ENCODE measurements at places on chromosomes 11 and 22.

DNA sequence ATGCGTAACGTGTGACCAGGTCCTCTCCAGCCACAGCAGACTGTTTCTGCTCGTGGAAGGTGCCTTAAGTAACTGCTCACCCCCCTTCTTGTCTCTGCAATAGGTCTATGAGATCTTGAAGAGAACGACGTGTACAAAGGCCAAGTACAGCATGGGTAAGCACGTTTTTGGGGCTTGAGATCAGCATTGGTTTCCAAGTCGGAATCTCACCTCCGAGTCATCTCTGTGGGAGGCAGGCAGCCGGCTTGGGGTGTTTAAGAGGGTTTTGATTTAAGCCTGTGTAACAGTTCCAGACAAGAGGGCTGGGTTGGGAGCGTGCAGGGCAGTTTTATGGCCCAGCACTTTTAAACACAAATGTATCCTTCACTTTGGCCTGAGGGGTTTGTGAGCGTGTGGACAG lies 30.1 kb downstream of the ANO1 start:
- DNase-seq: no peak

- DNase-seq: no peak
Measured at GRCh38 chr11:12195768-12196167, 85.4 kb downstream of the MICAL2 start.

- DNase-seq: no peak
Measured at GRCh38 chr11:118892514-118892913, 8.8 kb downstream of the CXCR5 start.

DNA sequence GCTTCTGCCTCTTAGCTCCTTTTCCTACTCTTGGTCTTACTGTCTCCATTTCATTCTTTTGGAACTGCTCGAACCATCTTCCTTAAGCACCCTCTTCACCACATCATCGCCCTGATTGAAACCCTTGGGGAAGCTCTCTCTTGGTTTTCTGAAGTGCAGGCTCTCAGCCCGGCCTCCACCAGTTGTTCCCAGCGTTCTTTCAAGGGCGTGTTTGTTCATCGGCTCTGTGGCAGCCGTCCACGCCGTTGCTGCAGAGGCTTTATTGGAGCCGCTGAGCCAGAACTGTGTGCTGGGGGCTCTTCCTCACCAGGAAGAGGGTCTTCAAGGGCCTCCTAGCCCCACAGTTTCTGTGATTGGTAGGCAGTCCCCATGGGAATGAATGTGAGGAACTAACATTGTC lies 214.1 kb downstream of the TBC1D22A start:
- DNase-seq: no peak

GRCh38 chr11:47185305-47186075 lies 744 bp downstream of the PACSIN3 start:
- DNase-seq: peak; percentile 80

GRCh38 chr11:12802418-12803085 lies 128.3 kb downstream of the TEAD1 start:
- peak; percentile 92 for DNase-seq

DNA sequence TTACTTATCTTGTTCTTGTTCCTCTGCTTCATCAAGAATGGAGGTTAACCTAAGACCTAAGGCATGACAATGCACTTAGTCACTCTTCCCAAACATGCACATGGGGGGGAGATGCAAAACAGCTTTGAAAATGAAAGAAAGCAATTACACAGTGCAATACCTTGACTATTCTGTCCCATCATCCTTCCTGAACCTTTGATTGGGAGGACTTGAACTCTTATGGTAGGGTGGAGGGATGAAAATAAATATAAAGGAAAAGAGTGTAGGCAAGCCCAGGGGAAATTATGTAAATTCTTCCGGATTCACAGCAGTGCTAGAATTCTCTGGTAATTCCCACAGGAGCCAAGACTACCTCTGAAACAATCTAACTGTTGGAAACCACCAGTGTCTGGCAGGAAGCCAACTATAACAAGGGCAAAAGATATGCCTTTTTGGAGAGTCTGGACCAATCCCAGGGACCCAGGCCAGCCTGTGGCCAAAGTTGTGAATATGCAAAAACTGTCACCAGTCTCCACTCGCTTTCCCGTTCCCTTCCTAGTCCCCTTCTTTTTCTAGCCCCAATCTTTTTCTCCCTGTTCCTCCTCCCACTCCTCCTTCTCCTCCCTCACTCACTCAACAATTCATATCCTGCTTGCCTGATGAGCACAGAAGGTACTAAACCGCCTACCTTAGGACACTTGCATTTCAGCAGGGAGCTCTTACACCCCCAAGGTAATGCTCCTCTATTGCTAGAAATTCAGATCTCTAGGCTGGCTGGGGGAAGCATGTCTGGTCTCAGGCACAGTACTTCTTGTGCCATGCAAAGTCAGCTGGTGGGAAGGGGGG lies 2.5 kb upstream of the RCN1 start:
- DNase-seq: peak; percentile 62

- peak; percentile 33 for DNase-seq
Measured at GRCh38 chr22:31604137-31604705, 57.8 kb downstream of the PISD start.

DNA sequence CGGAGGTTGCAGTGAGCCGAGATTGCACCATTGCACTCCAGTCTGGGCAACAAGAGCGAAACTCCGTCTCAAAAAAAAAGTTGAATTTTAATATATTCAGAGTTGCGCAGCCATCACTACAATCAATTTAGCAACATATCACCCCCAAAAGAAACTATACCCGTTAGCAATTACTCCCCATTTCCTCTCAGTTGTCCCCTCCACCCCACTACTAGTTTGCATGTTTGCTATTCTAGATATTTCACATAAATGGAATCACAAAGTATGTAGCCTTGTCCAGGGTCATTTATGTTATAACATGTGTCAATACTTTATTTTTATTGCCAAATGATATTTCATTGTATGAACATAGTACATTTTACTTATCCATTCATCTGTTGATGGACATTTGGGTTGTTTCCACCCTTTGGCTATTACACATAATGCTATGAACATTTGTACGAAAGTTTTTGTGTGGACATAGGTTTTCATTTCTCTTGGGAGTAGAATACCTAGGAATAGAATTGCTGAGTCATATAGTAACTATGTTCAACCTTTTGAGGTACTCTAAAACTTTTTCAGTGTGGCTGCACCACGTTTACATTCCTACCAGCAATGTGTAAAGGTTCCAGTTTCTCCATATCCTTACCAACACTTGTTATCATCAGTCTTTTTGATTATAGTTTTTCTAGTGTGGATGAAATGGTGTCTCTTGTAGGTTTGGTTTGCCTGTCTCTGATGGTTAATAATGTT lies 2.2 kb downstream of the ZNF143 start:
- DNase-seq: no peak

- DNase-seq: no peak
Measured at GRCh38 chr11:133720951-133721350, 124.4 kb downstream of the SPATA19 start.

GRCh38 chr22:44804327-44804726 lies 52.0 kb downstream of the ARHGAP8 start:
- no peak for DNase-seq

- peak; percentile 36 for DNase-seq
Measured at GRCh38 chr11:96167203-96167758, 175.7 kb downstream of the MAML2 start.

GRCh38 chr11:79458709-79459108 lies 17.9 kb upstream of the TENM4 start:
- DNase-seq: no peak

DNA sequence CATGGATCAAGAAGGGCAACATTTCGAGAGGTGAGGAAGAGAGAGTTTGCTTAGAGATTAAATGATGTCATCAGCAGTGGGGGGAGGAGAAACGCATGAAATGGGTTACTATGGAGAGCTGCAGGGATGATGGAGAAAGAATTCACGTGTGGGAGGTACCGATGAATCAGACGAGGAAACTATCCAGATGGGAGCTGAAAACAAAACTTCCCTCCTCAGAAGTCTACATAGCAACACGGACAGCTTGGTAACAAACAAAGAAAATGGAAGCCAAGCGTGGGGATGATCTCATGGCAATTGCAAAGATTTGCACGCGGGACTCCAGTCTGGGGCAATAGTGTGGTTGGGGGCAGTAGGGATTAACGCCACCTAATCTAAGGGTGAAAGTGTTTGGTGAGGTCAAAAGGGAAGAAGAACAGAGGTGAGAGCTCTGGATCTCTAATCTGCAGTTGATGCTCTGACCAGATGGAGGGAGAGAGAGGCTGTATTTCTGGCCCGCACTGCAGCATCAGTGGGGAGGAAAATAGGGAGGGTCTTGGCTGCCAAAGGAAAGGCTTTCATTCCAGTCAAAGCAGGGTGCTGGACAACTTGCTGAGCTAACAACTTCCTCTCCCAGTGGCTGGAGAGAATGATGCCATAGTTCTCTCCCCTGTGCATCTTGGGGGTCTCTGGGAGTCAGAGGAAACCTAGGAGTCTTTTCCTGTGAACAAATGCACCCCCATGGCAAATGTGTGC lies 43.4 kb upstream of the CSNK2A3 start:
- DNase-seq: no peak

GRCh38 chr11:7573193-7573557 lies 59.4 kb downstream of the PPFIBP2 start:
- no peak for DNase-seq

- no peak for DNase-seq
Measured at GRCh38 chr11:110431051-110431672, 1.4 kb downstream of the FDX1 start.

DNA sequence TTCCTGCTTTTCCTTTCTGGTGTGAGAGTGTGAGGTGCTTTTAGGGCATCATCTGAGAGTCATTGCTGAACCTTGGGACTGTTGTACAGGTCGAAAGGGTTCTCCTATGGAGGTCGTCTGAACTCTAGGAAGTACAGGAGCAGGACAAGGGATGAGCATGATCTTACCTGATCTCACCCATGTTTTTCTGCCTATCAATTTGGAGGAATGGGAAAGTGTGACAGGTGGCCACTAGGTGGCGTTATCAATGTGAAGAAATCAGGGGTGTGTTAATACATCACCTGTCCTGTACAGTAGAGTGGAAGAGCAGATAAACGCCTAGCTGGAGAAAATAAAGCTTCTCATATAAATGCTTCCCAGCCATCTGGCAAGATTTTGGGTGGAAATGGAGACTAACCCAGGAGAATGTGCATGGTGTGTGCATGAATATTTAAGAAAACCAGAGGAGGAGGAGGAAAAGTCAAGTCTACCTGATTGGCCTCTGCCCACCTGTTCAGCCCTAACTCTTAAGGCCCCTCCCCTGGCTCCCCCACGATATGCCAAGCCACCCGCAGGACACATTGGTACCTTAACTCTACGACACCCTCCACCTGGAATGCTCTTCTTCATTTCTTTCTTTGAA lies 72.0 kb upstream of the NARS2 start:
- peak; percentile 77 for DNase-seq

DNA sequence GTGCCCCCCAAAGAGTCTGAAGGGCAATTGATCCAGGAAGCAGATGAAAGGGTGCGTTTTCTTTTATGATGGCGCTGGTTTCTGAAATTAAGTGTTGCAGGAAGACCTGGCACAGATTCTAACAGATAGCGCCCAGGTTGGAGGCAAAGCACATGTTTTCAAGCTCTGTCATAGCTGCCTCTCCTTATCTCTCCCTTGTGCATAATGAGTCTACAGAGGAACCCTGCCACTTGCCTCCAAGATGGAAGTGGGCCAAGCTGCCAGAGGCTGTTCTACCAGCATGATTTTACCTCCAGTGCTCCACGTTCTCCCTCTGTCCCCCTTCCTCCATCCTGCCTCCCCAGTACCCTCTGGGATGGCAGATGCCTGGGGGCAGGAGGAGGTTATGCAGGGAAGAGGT lies 30.0 kb upstream of the TLCD5 start:
- no peak for DNase-seq

- DNase-seq: peak; percentile 68
Measured at GRCh38 chr22:46749682-46750529, 11.9 kb upstream of the CERK start.

- DNase-seq: no peak
Measured at GRCh38 chr11:115802641-115803040, 298.4 kb upstream of the CADM1 start.

GRCh38 chr11:8327761-8328192 lies 64.1 kb upstream of the LMO1 start:
- no peak for DNase-seq

DNA sequence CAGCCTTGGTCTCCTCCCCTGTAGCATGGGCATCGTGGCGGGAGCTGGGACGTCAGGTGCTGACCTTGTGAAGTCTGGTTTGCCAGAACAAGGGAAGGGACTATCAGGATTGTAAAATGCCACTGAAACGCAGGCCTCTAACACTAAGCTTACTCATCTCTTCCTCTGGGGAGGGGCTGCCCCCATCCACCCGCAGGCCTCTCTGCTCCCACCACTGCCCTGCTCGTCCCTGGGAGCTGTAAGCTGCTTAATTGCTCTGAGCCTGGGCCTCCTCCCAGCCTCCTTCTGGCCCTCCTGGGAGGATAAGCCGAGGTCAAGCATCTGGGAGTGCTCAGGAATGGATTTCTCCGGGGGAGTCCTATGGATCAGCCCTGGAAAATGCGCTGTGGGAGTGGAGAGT lies 8.4 kb downstream of the SHISAL1 start:
- DNase-seq: no peak

GRCh38 chr22:49713003-49713402 lies 114.7 kb downstream of the BRD1 start:
- DNase-seq: no peak

- DNase-seq: no peak
Measured at GRCh38 chr11:116595305-116595880, 177.4 kb downstream of the BUD13 start.

DNA sequence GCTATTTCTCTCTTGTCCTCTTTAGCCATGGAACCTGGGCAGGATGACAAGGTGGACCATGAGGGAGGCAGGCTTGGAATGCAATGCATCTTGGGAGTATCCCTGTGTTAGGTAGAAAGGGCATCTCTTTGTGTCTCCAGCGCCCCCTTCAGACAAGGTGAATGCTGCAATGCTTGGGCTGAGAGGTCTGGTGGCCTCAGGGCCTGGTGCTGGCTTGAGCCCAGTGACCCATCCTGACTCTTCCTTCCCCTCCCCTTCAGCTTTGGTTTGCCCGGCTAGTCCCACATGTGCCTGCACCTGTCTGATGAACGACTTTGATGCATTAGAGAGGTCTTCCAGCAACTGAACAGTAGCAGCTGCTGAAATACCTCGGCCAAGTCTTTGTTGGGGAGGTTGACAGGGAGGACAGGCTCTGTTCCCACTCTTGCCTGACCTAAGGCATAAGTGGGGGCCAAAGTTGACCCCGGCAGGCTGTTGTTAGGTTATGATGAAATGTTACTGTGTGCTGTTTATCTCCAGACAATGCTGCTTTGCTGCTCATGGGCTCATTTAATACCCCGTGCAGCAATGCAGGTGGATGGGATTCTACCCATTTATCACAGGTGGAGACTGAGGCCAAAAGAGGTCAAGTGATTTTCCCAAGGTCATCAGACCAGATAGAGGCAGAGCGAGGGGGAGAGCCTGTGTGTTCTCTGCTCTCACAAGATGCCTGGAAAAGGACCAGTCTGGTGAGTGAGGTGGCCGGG lies 22.5 kb downstream of the MYO18B start:
- no peak for DNase-seq

Data from kidney (tissue), 22 donors.